SHP77 (cell line): ENCODE measurements at places on chromosomes 6 and 20.

DNA sequence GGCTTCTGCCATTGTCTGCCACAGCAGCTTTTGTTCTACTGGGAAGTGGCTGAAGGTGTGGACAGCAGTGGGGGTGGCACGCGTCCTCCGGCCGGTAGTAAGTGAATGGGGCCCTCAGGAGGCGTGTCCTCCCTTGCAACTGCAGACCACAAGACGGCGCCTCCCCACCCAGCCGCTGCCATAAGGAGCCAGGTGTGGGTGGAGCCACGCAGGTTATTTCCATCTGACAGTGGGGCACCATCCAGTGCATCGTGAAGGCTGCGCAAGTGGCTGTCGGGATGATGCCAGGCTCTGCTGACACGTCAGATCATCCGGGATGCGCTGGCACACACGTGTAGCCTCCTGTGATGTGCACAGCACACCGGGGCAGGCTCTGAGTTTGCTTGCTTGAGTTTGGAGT, 379.7 kb downstream of the CDH4 start:
- DNase-seq, result no peak

DNA sequence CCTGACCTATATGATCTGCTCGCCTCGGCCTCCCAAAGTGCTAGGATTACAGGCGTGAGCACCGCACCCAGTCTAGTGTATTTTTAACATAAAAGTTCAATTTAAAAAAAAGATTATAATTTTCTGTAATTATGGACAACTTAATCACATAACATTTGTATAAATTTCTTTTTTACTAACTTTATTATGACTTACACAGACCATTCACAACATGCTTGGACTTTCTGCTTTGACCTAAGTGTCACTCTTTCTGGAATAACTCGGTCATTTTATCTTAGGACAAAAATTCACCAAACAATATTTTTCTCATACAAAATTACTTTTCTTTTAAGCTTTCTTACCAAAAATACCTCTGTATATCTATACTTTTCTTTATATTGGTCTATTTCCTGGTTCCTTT, 15.4 kb upstream of the IL22RA2 start:
- no peak for DNase-seq

DNA sequence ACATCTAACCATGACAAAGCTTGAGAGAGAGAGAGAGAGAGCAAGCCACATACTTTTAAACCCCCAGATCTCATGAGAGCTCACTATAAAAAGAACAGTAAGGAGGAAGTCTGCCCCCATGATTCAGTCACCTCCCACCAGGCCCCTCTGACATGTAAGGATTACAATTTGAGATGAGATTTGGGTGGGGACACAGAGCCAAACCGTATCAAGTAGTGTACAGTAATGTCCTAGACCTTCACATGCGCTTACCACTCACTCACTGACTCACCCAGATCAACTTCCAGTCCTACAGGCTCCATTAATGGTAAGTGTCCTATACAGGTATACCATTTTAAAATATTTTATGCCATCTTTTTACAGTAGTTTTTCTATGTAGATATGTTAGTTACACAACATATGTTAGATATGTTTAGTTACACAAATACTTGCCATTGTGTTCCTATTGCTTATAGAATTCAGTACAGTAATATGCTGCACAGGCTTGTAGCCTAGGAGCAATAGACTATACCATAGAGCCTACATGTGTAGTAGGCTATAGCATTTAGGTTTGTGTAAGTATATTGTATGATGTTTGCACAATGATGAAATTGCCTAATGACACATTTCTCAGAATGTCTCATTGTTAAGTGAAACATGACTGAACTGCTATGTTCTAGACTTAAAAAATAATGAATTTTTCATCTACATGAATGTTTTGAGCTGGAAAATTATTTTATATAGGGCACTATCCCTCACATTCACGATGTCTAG, 11.7 kb downstream of the TSPYL1 start:
- DNase-seq, result no peak

GRCh38 chr6:14758421-14759081, 487.3 kb upstream of the JARID2 start:
- no peak for DNase-seq

DNA sequence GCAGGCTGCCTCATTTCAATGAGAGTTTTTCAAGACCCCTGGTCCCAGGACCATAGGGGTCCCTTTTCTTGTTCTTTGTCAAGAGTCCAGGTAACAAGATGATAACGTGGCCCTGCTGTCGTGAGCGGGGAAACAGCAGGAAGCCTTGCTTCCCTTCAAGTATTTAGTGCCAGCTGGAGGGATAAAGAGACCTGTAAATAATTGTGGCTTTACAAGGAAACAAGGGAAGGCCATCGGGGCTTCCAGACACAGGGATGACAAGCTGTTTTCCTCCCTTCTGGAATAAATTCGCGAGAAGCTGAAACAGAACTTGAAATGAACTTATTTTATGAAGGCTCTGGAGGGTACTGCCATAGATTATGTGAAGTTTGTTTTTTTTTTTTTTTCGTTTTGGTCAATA, 163.2 kb downstream of the SYNDIG1 start:
- no peak for DNase-seq

- peak; percentile 42 for DNase-seq
Observed at GRCh38 chr6:91098006-91098405, 511.1 kb upstream of the MAP3K7 start.

- DNase-seq, result no peak
Observed at GRCh38 chr6:158812611-158813010, 6.6 kb downstream of the EZR start.

DNA sequence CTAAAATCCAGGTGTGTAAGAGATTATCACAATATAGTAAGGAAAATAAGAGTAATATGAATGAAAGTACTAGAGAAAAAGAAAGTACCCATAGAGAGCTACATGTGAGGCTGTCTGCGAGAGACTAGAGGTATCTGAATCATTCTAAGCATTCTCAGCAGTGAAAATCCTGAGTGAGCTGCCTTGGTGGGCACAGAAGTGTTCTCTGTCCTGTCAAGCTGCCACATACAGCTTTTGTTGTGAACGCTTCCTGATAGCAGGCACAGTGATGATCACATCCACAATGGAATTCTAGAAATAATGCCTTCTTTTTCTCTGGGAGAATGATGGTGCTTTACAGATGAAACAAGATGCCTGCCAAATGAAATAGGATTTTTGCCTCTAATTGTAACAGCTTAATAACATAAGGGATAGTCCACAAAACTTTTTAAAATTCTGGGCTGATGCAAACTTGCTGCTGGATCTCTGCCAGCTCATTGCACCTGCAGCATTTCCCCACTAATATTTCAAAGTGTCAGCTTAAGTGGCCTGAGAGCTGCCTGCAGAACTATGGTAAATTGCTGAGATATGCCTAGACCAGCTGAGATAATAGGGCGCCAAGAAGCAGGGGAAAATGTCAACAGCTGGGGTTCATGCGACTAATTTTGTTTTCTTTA, 620.5 kb downstream of the DOK5 start:
- peak; percentile 41 for DNase-seq

- no peak for DNase-seq
Observed at GRCh38 chr20:24738058-24738775, 210.9 kb upstream of the CST7 start.

GRCh38 chr6:129320892-129321291, 389.1 kb downstream of the ARHGAP18 start:
- DNase-seq, result no peak

- DNase-seq, result no peak
Observed at GRCh38 chr20:38085026-38085425, 51.5 kb downstream of the RPRD1B start.

GRCh38 chr6:14709900-14710299, 536.0 kb upstream of the JARID2 start:
- DNase-seq, result no peak

- DNase-seq, result no peak
Observed at GRCh38 chr6:153816366-153816765, 222.7 kb upstream of the OPRM1 start.

GRCh38 chr20:10385850-10386544, 48.0 kb downstream of the MKKS start:
- DNase-seq, result no peak

DNA sequence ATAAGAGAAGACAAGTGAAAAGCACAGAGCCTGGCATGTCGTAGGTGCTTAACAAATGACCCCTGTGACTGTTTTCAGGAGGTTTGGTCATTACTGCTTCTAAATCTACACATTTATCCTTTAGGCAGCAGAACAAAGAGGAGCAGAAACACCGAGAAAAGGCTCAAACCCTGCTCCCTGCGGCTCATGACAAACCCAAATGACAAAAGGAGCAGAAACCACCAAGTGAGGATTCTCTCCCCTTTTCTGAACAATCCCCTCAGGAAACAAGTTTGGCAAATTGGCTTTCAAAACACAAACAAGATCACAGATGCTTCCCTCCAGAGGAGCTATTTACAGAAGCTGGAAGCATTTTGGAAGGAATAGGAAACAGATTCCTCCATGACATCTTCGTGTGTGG, 15.8 kb upstream of the SIRPG start:
- DNase-seq, result no peak

- no peak for DNase-seq
Observed at GRCh38 chr6:88238065-88238464, 71.9 kb upstream of the CNR1 start.

- no peak for DNase-seq
Observed at GRCh38 chr20:45588800-45589199, 9.7 kb upstream of the WFDC8 start.

GRCh38 chr6:41937861-41938574, 3.6 kb downstream of the CCND3 start:
- DNase-seq, result no peak

DNA sequence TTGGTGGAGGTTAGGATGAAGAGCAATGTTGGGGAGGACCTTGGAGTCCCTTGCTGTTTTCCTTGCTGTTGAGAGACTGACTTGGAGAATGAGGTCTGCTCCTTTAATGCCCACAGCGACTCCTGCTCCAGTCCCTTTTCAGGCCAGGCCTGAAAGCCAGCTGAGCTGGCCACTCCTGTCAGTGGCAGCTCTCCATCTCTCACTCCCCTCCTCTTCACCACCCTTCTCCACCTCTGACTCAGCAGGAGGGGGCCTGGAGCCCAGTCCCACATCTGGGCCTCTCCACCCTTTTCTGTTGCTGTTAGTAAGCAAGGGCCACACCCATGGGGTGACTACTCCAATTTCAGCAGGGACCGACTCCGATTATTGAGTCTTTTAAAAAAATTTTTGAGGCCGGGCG, 2.2 kb downstream of the SNX21 start:
- no peak for DNase-seq
